Vagina (tissue), 2 donors: ENCODE measurements at places on chromosomes 7 and 10. TPM values are rescaled to one million over a fixed set of nuclear protein-coding genes. Genes with fewer than 3 reads are reported as not detected.

JAKMIP3 gene
- 0.49 TPM for total RNA-seq

- no peaks in the 10 kb centered on the region for H3K27me3 ChIP-seq
- H3K27ac ChIP-seq = no peak overlapping the region
- no peak overlapping the region for H3K4me3 ChIP-seq
- peaks cover 46% of the 10 kb centered on the region for H3K4me1 ChIP-seq
Observed at GRCh38 chr7:77570330-77571011, 33.4 kb downstream of the PTPN12 start.

DENND10 gene
- 42.2 TPM for total RNA-seq

CTBP2 gene
- 74.4 TPM for total RNA-seq

TCF7L2 gene
- total RNA-seq = 44.4 TPM

DNA sequence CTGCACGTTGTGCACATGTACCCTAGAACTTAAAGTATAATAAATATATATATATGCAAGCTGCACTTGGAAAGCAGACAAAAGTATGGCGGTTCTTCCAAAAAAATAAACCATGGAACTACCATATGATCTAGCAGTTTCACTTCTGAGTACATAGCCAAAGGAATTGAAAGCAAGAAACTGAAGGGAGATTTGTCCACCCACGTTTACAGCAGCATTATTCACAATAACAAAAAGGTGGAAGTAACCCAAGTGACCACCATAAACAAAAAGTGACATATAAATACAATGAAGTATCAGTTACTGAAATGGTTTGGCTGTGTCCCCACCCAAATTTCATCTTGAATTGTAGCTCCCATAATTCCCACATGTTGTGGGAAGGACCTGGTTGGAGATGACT lies 525.3 kb upstream of the CELF2 start:
- H3K36me3 ChIP-seq = no peaks in the 10 kb centered on the region
- no peak overlapping the region for H3K4me3 ChIP-seq
- H3K4me1 ChIP-seq = no peaks in the 10 kb centered on the region
- no peak overlapping the region for H3K27ac ChIP-seq

CREB5 gene
- 23.1 TPM for total RNA-seq
